Stimulated activated CD4-positive, alpha-beta T cell treated with anti-CD3 and anti-CD28 coated beads, Interleukin-1b, Interleukin-23, amount 100 ng/mL, for 24 hours (primary cell): ENCODE measurements at places on chromosomes 3 and 15.

- DNase-seq, result no peak
Measured at GRCh38 chr3:58398669-58399333, 34.8 kb downstream of the PDHB start.

GRCh38 chr15:85281293-85281882 lies 99.0 kb upstream of the AKAP13 start:
- no peak for DNase-seq

DNA sequence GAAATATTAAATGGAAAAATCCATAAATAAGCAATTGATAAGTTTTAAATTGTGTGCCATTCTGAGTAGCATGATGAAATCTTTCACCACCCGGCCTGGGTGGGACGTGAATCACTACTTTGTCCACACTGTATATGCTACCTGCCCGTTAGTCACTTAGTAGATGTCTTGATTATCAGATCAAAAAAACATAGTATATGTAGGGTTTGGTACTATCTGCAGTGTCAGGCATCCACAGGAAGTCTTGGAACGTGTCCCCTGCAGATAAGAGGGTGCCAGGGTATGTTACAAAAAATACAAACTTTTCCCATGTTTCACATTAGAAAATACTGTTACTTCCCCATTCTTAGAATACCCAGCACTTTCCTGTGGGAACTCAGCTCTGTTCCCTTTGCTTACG lies 35.2 kb downstream of the FAM81A start:
- DNase-seq, result no peak

- no peak for DNase-seq
Measured at GRCh38 chr15:43244092-43244491, 22.6 kb downstream of the TGM5 start.

GRCh38 chr3:73966733-73967132 lies 342.0 kb upstream of the PDZRN3 start:
- DNase-seq, result no peak

- no peak for DNase-seq
Measured at GRCh38 chr15:100665570-100665969, 63.2 kb downstream of the ASB7 start.

GRCh38 chr3:175493301-175493700 lies 634.2 kb downstream of the NAALADL2 start:
- DNase-seq, result no peak

DNA sequence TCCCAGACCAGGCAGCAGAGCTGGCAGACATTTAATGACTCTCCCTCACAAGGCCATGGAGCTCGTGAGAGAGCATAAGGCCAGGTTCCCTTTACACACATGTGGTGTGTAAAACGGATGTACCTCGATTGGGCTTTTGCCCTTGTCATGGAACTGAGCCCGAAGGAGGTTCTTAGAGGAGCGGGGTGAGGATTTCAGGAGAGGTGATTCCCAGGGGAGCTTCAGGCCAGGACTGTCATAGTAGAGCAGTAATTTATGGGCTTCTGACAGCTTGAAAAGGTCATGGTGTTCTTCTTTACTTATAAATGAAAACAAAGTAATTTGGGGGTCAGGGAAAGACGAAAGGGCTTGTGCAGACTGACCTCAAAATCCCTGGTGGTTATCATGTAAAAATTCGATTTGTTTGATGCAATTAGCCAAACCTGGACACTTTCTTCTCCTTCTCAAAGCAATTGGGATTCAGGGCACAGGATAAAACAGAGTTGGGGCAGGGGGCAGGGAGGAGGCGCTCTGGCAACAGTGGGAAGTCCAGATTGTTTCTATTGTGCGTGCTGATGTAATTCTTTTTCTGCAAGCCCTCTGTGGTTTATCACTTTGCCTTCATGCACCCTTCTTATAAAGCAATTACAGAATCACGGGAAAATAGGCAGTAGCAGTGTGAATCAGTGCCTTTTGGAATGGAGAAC lies 51.0 kb downstream of the CACNA1D start:
- no peak for DNase-seq

DNA sequence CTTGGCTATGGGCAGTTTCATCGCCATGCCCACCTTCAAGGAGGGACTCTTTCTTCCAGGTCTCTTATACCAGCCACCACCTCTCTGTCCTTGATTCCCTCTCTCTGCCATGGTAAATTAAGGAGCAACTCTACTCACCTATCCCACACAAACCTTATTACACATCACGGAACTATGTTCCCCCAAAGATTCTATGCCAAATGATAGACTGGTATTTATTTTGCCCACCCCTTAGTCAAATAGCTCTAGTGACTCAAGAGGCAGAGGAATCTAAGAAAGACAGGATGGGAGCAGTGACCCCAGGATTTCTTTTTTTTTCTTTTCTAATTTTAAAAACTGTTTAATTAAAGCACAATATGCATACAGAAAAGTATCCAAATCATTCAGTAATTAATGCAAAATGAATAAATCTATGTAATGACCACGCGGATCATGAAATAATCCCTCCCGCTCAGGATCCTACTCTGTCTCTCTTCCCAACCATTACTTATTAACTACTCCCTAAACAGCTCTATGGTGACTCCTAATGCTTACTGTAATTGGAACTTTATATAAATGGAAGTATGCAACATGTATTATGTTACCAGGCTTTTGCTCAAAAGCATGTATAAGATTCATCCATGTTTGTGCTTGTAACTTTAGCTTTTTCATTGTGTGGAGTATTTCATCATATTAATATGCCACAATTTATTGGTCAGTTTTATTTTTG lies 410.8 kb upstream of the RASGRP1 start:
- no peak for DNase-seq

DNA sequence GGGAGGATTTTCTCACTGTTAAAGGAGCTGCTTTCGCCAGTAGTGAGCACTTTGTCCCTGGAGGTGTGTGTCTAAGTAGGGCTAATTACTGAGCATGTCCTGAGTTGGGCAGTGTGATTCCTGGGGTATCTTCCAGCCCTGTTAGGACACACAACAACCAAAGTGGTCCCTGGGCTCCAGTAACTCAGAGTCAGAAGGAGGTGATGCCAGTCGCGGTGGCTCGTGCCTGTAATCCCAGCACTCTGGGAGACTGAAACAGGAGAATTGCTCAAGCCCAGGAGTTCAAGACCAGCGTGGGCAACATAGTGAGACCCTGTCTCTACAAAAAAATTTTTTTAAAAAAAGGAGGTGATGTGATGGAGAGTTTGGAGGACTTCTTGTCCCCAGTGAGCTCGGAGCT lies 37.5 kb downstream of the PML start:
- DNase-seq, result no peak

- DNase-seq, result no peak
Measured at GRCh38 chr15:78315686-78316282, 16.4 kb upstream of the SKIC8 start.

DNA sequence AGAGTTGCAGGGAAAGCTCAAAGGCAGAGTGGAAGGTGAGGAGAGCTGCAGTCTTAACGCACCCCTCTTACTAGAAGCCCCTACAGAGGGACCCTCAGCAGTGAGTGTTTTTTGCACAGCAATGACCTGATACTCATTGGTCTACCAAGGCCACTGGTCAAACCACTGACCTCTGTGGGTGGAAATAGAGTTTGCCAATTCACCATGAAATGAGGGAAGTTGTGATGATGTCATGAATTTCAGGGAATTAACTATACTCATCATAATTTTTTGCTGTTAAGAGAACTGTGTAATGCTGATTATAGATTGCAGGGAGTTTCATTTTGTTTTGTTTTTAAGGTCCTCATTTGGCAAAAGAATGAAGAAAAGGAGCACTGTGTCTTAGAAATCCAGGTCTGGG lies 101.7 kb upstream of the SMAD3 start:
- no peak for DNase-seq

DNA sequence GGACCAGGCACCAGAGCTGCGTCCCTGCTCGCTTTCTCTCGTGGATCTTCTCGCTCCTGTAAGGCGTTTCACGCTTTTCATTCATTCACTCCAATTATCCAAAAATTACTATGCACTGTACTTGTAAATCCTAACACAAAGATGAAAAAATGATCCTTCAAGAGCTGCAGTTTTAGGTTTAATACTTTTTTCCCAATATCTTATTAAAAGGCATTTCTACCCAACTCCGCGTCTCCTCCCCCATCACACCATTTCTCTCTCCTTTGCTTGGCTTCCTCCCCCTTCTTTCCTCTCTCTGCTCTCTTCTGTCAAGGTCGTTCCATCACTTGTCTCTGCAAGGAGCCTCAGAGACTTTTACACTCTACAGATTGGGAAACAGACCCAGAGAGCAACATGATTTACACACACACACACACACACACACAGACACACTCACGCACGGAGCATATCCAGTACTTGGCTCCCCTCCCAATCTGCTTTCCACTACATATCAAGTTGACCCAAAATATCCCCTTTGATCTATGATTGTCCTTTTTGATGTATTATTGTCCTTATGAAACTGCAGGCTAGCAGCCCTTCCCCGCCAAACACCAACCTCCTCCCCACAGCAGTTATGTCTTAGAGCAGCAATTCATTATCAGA lies 479 bp upstream of the CLDN1 start:
- no peak for DNase-seq

DNA sequence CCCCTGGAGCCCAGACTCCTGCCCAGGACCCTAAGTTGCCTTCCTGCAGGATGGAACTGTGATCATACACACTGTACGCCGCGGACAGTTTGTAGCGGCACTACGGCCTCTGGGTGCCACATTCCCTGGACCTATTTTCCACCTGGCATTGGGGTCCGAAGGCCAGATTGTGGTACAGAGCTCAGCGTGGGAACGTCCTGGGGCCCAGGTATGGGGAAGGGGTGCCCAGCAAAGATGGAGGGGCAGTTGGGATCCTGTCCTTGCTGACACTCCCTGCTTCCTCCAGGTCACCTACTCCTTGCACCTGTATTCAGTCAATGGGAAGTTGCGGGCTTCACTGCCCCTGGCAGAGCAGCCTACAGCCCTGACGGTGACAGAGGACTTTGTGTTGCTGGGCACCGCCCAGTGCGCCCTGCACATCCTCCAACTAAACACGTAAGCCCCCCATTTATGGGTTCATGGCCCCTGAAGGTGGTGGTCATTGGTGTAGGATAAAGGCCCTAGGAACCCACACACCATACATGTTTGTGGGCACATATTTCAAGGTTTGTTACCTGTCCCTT lies 28.8 kb downstream of the NBEAL2 start:
- no peak for DNase-seq

DNA sequence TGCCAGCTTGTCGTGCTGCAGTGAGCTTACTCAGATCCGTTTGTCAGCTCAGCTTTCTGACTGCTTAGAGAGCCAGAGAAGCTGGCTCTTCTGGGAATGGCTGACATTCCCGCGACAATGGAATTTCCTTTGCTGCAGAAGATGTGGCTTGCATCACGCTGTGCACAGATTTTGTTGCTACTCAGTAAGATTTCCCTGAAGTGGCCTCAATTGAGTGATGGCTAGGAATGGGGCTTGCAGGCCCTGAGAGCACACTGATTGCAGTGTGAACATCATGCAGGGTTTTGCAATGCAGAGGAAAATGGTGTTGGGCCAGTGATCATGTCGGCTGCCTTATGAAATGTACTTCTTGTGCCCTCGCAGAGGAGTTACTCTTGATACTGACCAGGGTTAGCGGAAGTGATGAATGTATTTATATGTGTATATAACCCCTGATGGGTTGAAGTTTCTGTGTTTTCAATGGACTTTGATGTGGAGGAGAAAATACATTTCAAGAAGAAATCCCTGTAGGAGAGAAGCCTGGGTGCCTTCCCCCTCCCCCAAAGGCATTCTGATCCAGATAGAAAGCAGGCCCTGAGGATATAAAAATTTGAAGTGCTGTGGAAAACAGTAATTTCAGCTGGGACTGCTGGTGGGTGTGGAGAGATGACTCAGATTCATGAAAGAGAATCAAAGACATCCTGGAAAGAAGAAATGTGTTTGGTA lies 102.5 kb upstream of the PDZRN3 start:
- DNase-seq, result no peak

DNA sequence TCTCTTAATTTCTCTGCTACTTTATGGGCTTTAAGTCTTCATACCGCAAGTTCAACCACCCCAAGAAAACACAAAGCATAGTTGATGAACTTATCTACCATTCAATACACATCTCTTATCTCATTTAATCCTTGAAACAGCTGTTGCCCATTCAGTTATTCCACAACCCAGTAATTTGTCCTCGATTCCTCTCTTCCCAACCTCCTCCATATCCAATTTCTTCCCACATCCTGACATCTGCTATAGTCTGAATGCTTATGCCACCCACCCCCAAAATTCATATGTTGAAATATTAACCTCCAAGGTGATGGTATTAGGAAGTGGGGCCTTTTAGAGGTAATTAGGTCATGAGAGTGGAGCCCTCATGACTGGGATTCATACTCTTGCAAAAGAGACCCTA lies 345.4 kb downstream of the ERC2 start:
- no peak for DNase-seq

DNA sequence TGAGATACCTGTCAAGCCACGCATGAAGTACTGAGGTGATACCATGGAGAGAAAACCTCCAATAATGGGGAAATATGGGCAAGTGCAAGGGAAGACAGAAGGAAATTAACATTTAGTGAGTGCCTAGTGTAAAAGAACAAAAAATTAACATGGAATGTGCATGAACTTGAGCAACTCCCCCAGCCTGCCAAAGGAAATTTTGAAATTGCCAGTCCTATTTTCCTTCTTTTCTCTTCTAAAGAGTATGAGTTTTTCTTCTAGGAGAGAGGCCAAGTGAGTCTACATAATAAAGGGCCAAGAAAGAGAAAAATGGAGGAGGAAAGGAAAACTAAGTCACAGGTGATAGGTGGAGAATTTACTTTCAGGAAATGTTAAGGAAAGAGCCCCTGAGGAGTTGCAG lies 602.4 kb upstream of the MDFIC2 start:
- no peak for DNase-seq

DNA sequence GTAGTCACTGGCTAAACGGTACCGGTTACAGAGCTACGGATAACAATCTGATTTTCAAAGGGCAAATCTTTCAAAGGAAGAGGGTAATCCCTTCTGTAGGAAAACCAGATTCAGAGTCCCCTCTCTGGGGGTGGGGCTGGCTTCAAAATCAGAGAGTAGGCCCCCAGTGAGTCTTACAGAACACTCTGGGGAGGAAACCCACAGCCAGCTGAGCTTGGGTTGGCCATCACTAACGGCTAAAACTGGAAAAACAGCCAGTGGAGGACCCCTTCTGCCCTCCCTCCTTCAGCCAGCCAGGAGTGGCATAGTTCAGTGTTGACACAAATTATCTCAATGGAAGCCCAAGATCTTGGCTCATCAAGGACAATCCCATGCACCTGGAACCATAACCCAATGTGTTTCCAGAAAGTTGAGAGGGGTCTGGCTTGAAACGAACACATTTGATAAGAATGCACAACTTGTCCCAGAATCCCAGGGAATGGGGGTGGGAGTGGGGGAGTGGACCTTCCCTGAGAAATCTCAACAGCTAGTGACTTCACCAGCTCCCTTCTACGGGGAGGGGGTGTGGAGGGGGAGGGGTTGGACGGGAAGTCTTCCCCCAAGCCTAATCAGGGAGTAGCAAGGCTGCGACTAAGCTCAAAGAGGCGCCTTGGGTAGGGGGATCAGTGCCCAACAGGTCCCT lies 1.0 kb downstream of the RASL12 start:
- no peak for DNase-seq

- no peak for DNase-seq
Measured at GRCh38 chr3:99508191-99508590, 130.2 kb upstream of the COL8A1 start.

DNA sequence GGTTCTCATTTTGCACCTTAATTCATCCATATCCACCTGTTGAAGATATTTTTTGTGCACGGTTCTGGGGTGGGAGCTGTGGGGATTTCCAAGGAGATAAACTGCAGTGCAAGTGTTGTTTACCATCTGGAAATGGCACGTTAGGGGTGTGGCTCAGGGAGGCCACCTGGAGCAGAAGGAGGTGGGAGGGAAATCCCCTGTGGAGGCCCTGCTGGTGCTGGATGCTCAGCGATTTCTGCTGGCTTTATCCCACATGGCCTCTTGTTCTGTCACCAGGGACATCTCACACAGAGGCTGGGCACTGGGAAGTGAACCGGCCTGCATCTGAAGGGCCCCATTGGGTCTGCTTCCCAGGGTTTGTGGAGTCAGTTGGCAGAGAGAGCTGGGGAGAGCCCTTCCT lies 24.3 kb downstream of the TRPM1 start:
- DNase-seq, result no peak
